ENCODE measurements at places on chromosomes 6 and 20. TPM values are rescaled to one million over a fixed set of nuclear protein-coding genes. Genes with fewer than 3 reads are reported as not detected.

DNA sequence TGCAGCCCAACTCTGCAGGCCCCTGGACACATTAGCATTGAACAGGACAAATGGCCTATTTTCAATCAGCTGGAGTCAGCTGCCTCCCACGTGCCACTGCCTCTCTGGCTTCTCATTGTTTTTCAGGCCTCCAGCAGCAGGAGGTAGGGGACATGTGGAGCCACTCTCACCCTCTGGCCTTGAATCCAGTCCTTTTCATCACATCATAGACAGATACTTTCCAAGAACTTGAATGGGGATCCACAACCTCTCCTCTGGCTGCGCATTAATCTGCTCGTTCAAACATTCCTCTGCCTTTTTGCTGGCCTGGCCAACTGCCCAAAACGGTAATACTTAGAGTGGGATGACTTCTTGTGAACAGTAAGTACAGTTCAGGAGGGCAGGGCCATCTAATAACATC, 592.3 kb downstream of the PKHD1 start:
- no peak for DNase-seq

PTCHD4 gene
- not detected for total RNA-seq

GRCh38 chr6:11143394-11144371, 32.2 kb upstream of the ERVFRD-1 start:
- DNase-seq = no peak

DNA sequence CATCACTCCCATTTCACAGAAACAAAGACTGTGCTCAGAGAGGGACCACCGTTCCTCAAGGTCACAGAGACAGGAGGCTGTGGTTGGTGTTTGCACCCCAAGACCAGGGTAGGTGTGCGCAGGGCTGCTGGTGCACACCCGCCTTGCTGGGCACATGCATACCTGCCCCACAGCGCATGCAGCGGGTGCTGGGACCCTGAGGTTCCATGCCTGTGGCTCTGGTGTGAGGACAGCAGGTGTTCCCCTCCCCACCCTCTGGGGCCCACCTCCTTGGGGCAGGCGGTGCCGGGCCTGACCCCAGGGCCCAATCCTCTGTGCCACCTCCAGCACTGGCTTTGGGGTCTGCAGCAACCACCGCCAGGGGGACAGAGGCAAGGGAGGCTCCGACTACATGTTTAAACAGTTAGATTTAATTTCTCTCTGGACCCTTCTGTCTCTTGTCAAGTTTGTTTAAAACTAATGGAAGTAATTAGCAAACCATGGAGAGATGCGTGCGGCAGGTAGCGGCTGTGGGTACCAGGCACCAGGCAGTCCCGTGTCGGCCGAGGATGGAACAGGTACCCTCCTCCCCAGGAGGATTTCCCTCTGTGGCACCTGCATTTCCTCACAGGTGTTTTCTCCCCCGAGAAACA, 327.8 kb downstream of the TAF4 start:
- DNase-seq = no peak

DNA sequence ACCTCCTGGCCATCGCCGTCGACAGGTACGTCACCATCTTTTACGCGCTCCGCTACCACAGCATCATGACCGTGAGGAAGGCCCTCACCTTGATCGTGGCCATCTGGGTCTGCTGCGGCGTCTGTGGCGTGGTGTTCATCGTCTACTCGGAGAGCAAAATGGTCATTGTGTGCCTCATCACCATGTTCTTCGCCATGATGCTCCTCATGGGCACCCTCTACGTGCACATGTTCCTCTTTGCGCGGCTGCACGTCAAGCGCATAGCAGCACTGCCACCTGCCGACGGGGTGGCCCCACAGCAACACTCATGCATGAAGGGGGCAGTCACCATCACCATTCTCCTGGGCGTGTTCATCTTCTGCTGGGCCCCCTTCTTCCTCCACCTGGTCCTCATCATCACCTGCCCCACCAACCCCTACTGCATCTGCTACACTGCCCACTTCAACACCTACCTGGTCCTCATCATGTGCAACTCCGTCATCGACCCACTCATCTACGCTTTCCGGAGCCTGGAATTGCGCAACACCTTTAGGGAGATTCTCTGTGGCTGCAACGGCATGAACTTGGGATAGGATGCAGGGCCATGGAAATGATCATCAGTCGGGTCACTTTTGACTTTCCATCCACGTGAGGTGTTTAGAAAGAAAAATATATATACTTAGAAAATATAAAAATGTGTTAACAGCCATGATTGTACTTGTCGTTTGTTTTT, 868 bp downstream of the MC3R start:
- no peak for DNase-seq

GRCh38 chr20:10115021-10115420, 80.2 kb downstream of the ANKEF1 start:
- DNase-seq = no peak

GTSF1L gene
- not detected for total RNA-seq

SLC17A1 gene
- total RNA-seq = not detected

GRCh38 chr20:36155629-36155971, 1.1 kb downstream of the EPB41L1 start:
- no peak for DNase-seq

DNA sequence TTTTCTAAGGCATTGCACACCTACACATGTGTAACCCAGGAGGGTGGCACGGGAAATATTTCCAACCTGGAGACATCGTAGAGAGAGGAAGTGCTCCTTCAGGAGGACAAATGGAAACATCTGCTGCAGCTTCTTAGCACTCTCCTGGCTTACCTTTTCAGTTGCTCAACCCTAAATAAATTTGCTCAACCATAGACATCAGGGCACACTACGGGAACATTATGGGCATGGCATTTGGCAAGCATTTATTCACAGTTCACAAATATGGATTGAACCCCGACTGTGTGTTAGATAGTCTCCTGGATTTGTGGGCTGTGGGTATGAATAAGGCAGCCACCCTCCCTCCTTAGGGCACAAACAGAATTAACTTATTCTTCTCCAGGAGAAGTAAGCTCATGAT, 118.7 kb downstream of the SOX4 start:
- DNase-seq = no peak

DNA sequence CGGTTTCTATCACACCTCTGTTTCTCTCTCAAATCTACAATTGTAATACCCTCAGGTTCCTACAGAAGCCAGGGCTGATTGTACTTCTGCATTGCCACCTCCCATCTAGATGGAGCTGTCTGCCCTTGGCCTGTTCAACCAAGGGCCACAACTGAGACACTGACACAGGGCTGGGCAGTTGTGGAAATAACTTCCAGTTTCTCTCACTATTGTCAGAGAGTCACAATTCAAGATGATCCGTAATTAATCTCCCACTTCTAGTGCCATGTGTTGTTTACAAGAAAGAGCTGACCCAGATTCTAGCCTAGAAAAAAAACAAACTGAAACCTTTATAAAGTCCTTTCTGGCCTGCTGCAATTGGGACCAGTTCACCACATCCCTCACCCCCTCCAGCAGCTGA, 22.2 kb downstream of the RCAN2 start:
- no peak for DNase-seq
